ENCODE measurements at places on chromosomes 7 and 10. TPM values are rescaled to one million over a fixed set of nuclear protein-coding genes. Genes with fewer than 3 reads are reported as not detected.
A peak's percentile ranks its signal among the peaks of the same experiment; 100 is the strongest.

DNA sequence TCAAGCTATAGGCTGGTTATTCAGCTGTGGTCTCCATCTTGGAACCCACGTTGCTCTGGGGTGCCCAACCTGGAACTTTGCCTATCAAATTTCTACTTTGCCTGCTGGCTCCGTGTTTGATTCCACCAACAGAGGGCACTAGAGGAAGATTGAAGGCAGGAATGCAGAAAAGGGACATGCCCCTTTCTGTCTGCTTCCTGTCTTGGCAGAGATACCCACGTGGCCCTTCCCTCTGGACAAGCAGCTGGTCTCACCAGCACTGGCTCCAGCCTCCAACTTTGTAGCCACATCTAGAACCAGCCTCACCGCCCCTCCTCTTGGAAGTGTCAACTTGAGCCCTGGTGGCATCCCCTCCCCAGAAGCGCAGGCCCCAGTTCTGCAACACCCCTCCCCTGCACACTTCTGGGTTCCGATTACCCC, 52.1 kb upstream of the ZNF438 start:
- DNase-seq = peak; percentile 53

DNA sequence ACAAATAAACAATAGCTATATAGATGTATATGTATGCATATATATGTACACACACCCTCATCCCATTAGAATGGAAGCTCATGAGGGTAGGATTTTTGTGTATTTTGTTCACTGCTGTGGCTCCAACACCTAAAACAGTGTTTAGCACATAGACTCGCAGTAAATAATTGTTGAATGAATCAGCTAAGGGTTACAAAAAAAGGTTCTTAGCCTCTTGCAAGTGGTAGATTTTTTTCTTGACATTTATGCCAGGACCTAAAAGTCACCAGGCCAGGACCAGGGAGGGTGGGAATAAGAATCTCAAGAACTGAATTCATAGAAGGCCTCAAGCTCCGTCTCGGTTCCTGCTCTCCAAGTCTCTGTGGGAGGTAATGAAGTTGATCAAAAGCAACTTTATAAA, 82.5 kb upstream of the CAPZA2 start:
- no peak for DNase-seq

GRCh38 chr10:80392250-80392649, 16.1 kb upstream of the PRXL2A start:
- no peak for DNase-seq

Gene TUBB8
- total RNA-seq = 1.9 TPM
